ENCODE measurements at places on chromosomes 2 and 18.

DNA sequence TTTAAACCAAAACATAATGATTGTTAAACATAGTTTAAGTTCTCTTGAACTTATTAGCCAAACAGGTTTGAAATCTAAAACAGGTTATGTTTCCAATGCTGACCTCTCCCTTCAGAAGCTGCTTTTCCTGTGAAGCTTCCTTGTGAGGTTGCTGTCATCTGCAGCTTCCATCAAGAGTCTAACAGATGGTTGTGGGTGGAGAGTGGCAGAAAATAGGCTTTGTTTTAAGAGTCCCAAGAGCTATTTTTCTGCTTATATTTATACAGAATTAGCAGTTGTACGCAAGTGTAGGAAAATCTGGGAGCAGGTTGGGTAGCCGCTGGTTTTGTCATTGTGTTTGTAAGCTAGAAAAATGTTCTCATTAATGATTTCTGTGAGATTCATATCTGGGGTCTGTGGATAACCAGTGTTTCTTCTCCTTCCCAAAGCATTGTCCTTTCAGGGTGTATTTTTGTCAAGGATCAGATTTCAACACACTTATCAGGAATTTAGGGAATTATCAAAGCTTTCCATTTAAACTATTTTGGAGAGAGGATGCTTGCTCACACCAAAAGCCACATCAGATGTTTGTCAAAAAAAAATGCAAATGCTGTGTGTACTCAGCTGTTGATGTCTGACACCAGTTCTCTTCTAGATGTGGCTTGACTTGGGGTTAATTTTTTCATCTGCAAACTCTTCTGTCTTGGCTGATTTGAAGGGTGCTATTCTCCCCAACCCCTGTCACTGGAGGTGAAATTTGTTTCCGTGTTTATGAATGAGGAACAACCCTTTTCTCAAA is 78.1 kb upstream of the KIF5C start:
- DNase-seq = no peak

DNA sequence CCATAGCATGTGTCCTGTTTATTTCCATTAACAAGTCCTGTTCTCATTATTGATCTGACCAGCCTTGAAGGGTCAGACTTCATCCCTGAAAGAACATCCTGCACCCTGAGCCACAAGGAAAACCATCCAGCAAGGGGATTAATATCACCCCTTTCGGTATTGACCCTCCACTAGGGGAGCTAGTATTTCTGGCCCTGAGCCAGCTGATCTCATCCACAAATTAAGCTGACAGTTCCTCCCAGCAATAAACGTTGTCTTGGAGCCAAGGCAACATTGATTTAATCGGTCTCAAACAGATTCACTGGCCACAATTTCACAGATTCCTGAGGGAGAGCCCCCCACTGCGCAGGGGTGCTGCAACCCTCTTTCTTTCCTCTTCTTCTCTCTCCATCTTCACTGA is 353.1 kb upstream of the FANCL start:
- DNase-seq = no peak

DNA sequence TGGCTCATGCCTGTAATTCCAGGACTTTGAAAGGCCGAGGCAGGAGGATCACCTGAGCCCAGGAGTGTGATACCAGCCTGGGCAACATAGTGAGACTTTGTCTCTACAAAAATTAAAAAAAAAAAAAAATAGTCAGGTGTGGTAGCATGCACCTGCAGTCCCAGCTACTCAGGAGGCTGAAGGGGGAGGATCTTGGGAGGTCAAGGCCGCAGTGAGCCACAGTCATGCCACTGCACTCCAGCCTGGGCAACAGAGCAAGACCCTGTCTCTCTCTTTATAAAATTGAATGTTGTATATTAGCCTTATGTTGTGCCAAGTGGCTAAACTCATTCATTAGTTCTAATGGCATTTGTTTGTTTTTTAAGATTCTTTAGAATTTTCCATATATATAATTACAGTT is 207.7 kb upstream of the COPS8 start:
- DNase-seq = no peak

GRCh38 chr2:189002079-189002478 is 27.9 kb downstream of the COL3A1 start:
- DNase-seq = no peak

Measured in cortex of kidney (tissue), 1 donor.